ENCODE measurements at places on chromosomes 4 and X.

DNA sequence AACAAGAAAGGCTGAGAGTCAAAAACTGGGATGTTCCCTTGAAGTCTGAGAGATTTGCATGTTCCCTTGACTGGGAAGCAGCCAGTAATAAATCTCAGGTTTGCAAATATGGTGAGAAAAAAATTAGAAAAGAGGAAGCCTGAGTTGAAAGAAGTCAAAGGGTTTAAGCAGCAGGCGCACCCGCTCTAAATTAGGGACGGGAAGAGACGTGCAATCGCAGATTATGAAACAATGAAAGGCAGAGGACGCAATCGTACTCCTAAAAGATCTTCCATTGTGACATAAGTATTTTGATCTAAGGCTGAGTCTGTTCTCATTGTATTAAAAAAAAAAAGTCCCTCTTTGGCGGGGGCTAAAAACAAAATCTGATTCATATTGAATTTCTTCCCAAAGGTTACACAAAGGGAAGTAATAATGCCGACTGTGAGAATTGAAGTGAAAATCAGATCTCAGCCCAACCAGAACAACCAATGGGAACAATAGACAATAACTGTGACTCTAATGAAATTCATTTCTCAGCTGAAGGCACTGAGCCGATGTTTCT is 28.2 kb downstream of the SAT1 start:
- no peak for DNase-seq

DNA sequence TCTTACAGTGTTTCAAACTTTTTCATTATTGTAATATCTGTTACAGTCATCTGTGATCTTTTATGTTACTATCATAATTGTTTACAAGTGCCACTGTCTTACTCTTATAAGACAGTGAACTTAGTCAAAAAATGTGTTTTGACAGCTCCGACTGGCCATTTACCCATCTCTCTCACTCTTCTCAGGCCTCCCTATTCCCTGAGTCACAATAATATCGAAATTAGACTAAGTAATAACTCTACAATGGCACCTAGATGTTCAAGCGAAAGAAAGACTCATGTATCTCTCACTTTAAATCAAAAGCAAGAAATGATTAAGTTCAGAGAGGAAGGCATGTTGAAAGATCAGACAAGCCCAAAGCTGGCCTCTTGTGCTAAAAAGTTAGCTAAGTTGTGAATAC is 184.2 kb downstream of the CDS1 start:
- no peak for DNase-seq

DNA sequence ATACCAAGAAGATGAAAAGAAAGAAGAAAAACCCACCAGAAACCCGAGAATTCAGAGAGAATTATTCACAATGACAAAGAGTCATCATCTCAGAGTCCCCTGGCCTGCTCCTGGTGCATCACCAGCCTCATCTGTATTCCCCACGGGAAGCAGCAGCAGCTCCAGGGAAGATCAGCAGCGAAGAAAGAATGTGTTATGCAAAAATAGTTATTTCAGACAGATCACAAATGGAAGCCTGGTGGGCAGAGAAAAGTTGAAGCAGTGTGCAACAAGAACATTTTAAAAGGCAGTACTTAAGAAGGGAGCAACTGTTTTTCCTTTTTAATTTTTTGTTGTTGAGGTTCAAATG is 189.2 kb downstream of the PPP3CA start:
- no peak for DNase-seq

DNA sequence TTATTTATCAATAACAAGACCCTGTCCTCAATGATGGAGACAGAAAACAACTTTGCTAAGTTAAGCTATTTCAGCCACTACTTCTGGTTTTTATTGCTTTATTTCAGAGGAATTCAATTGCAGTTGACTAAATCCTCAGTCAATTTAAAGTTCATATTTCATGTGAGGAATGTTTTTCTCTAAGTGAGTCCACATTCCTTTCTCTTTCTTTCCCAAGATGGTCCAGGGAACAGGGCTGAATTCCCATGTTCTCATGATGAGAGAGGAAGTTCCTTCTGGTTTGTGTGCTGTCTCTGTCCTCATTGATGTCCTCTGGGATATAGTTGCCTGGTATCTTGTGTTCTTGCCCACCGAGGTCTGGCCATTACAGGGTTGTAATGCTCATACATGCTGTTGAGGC is 117.2 kb downstream of the SLIT2 start:
- DNase-seq, result no peak

DNA sequence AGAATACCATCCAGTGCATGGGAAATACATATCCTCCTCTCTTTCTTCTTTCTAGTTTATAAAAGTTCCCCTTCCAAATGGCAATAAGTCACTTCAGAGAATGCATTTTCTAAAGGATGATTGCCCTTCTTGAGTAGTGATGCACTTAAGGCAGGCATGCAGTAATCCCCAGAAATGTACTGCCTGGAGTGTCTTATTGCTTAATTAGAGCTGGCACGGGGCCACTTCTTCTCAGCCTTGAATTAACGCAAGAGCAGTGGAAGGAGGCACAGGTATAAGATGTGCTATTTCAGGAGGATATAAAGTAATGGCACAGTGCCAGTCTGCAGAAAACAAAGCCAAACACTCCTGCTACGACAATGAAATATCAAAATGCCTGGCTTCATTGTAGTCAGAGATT is 371.4 kb upstream of the FAM241A start:
- DNase-seq, result no peak

- DNase-seq, result no peak
Observed at GRCh38 chrX:148310426-148311165, 189.8 kb upstream of the AFF2 start.

DNA sequence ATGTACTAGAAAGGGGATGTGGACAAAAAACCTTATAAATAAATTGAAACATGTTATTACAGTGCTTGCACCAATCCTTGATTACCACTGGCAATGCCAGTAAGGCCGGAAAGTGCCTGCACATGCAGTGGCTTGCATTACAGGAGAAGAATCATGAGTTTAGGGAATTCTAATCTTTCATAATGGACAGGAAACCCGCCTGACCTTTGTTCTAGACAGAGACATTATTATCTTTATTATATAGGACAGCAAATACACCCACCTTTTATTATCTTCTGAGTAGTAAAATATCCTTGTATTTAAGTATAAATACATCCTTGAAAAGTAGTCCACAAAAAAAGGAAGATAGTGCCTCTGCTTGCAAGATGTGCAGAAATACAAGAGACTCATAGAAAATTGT is 379.9 kb upstream of the LCORL start:
- no peak for DNase-seq

DNA sequence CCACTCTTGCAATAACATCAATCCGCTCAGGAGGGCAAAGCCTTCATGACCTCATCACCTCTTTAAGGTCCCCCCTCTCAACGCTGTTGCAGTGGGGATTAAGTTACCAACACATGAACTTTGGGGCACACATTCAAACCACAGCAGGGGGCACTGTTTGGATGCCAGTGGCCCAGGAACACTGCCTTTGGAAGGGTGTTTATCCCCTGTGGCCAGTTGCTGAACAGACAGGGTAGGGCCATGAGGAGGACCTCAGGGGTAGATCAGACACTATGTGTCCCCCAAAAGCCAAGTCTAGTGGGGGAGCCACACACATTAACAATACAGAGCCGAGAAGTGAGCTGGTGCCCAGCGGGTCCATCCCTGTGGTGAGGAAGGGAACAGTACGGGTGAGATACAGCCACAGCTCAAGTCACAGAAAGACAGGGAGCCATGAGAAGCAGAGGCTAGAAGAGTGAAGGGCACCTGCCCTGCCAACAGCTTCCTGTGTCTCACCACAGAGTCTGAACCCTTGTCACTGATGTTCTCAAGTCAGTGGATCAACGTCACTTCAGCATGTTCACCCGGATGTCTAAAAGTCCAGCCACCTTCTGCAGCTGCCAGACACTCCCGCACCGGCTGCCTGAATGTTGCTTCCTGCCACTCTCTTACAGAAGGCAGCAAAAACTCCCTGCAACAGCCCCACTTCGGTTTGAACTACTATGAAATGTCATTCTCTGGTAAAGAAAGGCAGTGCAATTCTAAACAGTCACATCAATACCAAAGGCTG is 19.9 kb upstream of the MXD4 start:
- no peak for DNase-seq

DNA sequence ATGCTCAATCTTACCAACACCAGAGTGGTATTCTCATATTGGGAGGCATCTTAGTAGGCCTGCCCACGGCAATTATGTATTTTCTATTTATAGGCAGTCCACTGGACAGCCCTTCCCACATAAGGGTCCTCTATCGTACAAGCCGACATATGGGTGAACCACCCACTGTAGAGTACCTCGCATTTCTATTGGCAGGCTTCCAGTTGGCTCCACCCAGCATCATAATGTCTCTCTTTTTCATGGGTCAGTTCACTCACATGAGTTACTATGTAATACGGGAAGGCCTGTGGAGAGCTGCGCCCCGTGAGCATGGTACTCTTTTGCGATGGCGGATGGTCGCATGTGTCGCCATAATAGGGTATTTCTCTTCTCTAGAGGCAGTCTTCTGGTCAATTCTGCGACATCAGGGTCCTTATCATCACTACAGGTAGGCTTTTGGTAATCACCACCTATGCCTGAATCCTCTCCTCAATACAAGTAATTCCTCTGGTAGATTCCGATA is 29.4 kb upstream of the FOXR2 start:
- no peak for DNase-seq

GRCh38 chr4:44256414-44256813 is 192.2 kb downstream of the KCTD8 start:
- DNase-seq, result no peak

DNA sequence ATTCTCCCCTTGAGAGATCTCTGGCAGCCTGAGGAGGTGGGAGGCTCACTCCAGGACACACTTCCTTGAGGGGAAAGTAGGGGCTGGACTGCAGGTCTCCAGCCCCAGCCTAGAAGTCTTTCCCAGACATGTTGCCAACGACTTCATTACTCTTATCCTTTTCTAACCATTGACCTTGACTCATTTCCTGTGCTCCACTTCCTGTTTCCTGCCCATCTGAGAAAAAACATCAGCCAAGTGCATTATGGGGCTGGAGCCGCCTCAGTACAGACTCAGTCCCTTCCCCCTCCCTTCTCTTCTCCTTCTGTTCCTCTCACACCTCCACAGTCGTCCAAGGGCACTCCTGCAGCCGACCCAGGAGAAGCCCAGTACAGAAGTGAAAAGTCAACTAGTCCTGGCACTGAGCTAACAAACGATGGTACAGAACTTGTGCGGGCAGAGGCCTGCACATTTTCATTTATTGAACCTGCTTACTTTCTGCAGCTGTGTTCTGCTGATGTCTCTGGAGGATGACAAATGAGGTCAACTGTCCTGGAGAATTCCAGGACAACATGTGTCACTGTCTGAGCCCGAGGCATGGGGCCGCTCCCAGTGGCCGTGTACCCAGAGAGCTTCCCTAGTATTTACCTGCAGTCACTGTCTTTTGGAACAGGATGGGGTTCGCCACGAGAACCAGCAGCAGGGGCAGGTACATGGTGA is 20.1 kb downstream of the GPR143 start:
- no peak for DNase-seq

DNA sequence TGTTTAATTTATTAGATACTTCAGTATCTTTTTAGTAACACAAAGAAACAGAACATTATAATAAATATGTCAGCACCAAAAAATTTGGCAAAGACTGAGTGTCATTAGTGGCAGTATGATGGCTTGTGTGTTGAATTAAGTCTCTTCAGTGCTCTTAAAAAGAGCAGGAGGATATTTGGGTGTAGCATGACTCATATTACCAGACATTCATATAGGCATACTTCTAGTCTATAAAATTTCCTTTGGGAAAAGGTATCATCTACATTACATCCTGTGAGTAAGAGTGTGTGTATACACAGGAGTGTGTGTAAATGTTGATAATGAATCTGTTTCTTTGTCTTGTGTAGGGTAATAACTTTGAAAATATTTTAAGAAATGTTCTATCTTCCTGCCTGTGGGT is 135.7 kb downstream of the CNKSR2 start:
- no peak for DNase-seq

- no peak for DNase-seq
Observed at GRCh38 chr4:168527560-168527959, 30.7 kb downstream of the PALLD start.

DNA sequence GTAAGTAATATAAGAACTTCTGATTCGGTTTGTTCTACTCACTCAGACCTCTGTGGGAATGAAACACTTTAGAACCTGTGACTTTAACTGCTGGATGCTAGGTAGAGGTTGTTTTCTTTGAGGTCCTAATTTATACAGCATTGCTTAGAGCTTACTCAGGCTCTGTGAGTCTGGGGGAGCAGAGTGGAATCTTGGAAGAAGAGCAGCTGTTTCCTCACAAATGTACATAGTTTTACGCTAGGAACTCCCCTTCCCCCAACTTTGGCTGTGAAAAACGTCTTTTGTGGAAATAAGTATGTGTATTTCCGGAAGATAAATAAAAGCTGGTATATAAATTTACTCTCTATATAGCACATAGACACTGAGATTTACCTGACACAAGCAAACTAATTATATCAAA is 141.4 kb downstream of the NAA11 start:
- DNase-seq, result no peak

- no peak for DNase-seq
Observed at GRCh38 chrX:22012051-22012450, 20.1 kb upstream of the PHEX start.

DNA sequence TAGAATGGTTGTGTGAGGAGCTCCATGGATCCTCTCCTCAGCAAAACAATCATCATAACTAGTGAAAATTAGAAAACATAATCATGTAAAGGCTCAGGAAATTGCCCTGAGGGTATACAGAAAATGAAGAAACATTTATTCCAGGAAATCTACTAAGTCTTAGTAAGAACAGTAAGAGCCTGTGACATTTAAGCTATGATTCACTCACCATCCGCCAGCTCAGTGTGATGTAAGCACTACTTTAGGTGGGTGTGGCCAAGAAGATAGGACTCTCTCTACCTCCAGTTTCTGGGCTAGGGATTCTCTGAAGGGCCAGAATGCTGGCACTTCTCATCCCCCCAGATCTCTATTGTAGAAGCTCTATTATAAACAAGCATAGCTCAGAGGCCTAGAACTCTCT is 147.5 kb downstream of the DLG3 start:
- DNase-seq, result no peak

DNA sequence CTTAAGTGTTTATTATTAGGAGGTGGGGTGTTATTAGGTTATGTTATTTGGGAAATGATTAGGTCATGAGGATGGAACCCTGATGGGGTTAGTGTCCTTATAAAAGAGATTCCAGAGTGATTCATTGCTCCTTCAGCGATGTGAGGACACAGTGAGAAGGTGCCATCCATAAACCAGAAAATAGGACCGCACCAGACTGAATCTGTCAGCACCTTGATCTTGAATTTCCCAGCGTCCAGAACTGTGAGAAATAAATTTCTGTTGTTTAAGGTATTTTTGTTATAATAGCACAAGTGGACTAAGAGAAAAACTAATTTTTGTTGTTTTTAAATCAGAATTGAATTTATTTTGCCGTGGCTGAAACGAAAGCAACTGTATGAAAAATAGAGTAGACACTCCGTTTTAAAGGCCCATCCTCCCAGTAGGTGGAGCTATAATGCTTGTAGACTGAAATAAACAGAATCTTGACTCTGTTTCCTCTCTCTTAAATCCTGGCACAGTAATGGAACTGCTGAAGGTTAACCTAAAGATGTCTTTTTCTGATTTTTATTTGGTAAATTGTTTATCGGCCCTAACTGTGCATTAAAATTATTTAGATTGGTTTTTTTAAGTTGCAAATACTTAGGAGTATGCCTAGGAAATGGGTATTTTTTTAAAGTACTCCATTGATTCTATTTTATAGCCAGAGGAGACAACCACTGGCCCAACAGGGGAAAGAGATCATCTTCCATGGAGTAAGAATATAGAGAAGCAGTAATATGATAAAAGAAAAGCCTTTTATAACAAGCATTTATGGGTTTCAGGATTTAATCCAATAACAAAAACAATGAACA is 133.2 kb upstream of the ADAMTS3 start:
- DNase-seq, result no peak

- DNase-seq, result no peak
Observed at GRCh38 chr4:150250293-150250997, 172.2 kb downstream of the DCLK2 start.

- no peak for DNase-seq
Observed at GRCh38 chr4:13529128-13529919, 15.0 kb downstream of the NKX3-2 start.

Measured in cortex of kidney (tissue), 1 donor.